ENCODE measurements at places on chromosomes 4 and X.

DNA sequence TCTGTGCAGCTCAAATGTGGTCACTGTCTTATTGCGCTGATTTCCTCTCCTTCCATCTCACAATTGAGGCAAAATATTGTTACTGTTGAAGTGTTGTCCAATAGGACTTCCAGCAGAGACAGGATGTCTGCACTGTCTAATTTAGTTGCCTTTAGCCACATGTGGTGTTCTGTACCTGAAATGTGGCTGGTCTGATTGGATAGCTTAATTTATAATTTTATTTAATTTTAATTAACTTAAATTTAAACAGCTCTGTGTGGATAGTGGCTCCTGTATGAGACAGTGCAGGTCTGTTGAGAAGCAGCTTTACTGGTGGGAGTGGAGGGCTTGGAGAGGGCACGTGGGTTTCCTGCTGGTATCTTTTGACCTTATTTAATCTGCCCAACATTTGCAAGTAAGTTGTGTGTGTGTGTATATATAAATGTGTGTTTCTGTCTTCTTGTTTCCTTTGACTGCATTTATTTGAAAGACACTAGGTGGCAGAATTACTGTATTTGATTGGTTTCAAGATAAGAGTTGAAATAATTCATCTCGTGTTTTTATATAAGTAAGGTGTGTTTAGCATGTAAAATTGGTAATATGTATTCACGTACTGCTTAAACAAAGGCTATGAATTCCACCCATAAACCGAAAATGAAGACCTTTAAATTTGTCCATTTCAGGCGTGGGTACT lies 55.3 kb upstream of the MSANTD1 start:
- DNase-seq = no peak

DNA sequence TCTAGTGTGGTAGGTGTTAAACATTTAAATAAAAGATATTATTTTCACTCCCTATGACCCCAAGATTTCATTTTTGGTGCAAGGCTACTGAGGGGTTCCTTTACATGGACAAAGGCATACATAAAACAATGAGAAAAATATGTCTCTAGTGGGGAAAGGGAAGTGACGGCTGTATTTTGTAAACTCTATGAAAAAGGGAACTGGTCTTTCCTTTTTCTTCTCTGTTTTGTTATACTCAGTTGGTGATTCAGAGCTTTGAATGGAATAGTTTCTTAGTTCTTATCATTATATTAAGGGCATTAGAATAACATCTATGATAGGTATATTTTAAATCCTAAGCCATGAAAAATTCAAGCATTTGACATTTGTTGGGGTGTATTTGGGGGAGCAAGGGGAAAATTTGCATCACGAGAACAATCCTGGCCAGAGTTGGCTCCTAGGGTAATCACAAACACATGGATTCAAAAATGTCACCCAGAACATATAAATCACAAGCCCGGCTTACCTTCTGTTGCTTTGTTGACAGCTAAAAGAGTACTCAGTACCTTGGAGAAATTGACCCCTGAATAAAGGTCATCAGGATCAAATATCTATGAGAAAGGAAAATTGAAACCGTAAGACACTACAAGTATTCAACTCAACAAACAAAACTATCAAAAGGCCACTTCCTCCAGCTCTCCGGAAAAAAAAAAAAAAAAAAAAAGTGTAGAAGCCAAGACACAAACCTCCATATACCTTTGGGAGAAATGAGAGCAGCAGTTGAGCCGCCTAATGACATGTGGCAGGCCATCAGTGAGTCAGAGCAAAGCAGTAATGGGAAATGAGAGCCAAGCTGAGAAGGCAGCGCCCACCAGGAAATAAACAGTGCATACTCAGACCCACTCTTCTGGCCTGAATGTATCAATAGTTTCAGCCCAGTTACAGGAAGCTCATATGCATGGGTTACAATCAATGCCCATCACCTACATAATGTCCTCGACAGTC lies 33.4 kb downstream of the ARHGEF6 start:
- DNase-seq = no peak

GRCh38 chrX:112946227-112946626 lies 105.6 kb upstream of the AMOT start:
- no peak for DNase-seq

- no peak for DNase-seq
These were observed 39.6 kb upstream of the TMEM150C start for GRCh38 chr4:82601242-82602015.

GRCh38 chr4:78325271-78326157 lies 226.1 kb upstream of the ANXA3 start:
- DNase-seq = no peak

DNA sequence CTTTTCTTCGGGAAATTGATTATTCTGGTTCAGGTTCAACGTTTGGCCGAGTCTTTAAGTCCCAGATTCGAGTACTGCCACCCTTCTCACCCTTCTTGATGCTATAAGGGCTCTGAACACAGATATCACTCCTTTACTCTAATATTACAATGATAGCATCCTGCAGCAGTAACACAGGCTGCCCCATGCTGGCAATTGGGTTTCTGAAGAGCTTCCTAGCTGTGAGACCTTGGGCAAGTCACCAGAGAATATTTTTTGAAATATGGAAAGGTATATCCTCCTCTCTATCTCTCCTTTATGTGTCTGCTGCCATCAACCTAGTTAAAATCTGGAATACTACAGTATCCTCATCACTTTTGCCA lies 297 bp upstream of the MTMR8 start:
- DNase-seq = no peak

DNA sequence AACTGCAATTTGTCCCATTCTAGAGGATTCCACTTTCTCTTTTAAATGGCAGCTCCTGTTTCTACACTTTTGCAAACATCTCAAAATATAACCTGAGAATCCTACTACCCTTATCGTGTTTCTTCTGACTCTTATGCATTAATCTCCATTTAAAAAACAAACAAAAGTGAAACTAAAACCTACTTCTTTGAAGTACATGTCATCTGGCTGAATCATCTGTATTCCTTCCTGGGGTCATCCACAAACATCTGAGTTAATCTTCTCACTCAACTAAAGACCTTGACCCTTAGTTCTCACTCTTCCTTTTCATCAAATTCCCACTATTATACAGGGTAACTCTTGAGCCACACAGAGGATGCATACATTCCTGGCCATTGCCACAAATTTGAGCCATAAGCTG lies 584.8 kb downstream of the PPARGC1A start:
- DNase-seq = no peak

DNA sequence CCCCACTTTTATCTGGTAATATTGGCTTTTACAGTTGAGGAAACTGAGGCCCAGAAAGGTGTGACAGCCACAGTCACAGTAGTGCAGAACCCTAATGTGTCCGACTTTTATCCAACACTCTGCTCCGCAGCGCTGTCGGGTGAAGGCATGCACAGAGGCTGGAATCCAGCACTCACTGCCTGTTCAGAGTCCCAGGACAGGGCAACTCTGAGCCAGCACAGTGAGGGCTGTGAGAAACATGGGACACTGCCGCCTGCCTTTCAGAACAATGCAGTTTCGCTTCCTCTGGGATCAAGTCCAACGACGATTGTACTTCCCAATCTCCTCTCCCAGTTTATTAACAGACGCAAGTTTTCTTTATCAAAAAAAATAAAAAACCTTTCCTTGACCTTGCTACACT lies 41.9 kb upstream of the PDGFRA start:
- DNase-seq = no peak

DNA sequence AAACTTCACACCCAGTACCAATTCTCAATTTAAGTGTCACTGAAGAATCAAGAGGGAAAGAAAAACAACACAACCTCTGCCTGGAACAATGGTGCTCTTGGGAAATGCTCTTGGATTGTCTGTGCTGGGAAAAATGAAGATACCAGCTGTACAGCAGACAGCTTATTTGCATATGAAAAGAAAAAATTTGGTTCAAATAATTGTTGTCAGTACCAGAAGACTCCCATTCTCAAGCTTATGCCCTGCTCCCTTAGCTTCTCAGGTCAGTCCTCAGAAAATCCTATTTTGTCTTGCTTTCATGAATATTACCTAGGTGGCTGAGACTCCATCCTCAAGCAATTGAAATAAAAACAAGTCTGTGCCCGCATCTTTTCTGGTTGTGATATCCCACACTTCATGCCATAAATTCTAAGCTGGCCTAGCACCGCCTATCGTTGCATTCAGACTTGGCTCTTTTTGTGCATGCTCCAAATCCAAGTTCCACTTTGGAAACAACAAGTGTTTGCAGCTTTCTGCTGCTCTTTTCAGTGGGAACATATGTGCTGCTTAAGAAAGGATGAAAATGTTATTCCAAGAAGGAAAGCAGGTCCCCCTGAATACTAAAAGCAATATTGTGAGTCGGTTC lies 431.6 kb downstream of the INPP4B start:
- DNase-seq = no peak

GRCh38 chr4:105140684-105141490 lies 5.8 kb upstream of the TET2 start:
- no peak for DNase-seq

DNA sequence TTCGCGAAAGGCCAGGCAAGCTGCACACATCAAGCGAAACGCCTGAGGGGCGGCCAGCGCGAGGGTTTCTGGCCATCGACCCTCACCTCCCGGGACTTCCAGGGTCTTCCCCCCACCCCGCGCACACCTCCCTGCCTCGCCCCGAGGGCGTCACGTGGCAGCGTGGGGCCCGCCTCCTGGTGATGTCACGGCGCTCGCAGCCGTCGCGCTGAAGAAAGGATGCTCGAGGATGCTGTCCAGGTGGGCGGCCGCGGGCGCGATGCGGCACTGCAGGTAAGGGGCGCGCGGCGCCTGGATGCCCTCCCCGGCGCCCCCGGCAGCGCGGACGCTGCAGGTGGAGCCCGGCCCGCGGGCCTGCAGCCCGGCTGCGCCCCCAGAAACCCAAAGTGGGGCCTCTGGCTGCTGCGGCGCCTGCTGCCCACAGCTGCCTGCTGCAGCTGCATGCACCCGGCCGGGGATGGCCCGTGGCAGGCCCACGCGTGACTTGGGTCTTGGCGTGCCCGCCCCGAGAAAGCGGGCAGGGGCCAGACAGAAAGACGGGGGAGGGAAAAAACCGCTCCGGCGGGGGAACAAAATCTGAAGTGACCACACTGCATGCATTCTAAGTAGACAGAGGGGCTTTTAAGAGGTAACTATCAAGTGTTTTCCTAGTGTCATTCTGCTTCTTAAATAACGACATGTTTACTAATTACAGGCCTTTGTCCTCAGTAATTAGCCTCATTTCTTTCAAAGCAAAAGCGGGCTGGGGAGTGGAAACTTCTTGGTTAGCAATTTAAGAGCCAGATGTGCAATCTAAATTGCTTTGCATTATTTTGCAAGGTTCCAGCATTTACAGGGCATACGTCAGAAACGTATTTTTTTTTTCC lies 1.7 kb downstream of the CLCN4 start:
- DNase-seq = no peak

- DNase-seq = no peak
These were observed 88.0 kb upstream of the RAPGEF2 start for GRCh38 chr4:159014859-159015258.

- no peak for DNase-seq
These were observed 88.5 kb downstream of the DCUN1D4 start for GRCh38 chr4:51931461-51931860.

GRCh38 chrX:134634691-134635090 lies 23.6 kb downstream of the PLAC1 start:
- DNase-seq = no peak

GRCh38 chr4:90855111-90855510 lies 727.9 kb downstream of the CCSER1 start:
- DNase-seq = no peak

GRCh38 chr4:153433754-153434105 lies 32.4 kb upstream of the TMEM131L start:
- DNase-seq = no peak

All from stimulated activated CD4-positive, alpha-beta T cell treated with anti-CD3 and anti-CD28 coated beads, Interleukin-12 subunit alpha, Interleukin-12 subunit beta, amount 100 ng/mL, for 24 hours (primary cell).